Myocyte (in vitro differentiated cells): ENCODE measurements at places on chromosomes 16 and 17.

DNA sequence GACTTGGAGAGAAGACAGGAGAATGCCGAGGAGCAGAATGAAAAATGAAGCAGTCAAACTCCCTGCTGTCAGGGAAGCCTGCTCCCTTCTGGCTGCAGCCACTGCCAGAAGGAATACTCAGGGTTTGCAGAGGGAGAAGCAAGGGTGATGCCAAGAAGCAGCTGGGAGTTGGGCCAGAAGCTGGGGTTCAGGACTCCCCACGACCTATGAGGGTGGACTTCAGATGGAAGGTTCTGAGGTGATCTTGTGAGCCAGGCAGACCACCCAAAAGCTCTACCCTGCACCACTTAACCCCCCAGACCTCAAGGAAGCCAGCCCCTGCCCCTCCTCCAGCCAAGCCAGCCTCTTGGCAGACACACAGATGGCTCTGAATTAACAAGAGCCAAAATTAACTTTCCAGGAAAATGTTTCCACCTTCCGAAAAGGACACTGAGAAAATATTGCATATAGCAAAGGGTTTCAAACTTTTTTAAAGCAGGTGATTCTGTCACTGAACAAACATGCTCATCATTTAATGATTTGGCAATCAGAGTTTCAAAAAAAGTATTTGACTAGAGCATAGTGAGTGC, 126.0 kb upstream of the ERCC4 start:
- peak; percentile 8 for DNase-seq

- no peak for DNase-seq
Measured at GRCh38 chr17:38620551-38621277, 15.0 kb upstream of the SRCIN1 start.

GRCh38 chr16:74297145-74297665, 591 bp downstream of the PSMD7 start:
- peak; percentile 26 for DNase-seq

DNA sequence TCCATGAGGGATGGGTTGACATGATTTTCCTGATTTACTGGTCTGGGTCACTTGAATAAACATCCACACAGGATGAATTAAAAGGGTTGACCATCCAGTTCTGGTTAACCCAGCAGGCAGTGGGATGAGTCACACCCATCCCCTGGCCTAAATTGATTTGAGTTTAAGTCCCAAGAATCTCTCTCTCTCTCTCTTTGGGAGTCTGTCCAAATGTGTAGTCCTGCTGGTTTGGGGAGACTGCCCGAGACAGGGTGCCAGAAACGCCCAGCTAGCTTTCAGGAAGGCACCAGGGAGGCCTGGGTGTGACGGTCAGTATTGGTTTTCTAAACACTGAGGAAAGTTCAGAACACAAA, 38.8 kb downstream of the SCPEP1 start:
- DNase-seq, result peak; percentile 91

- peak; percentile 74 for DNase-seq
Measured at GRCh38 chr17:81821603-81822311, 11.3 kb downstream of the MCRIP1 start.

DNA sequence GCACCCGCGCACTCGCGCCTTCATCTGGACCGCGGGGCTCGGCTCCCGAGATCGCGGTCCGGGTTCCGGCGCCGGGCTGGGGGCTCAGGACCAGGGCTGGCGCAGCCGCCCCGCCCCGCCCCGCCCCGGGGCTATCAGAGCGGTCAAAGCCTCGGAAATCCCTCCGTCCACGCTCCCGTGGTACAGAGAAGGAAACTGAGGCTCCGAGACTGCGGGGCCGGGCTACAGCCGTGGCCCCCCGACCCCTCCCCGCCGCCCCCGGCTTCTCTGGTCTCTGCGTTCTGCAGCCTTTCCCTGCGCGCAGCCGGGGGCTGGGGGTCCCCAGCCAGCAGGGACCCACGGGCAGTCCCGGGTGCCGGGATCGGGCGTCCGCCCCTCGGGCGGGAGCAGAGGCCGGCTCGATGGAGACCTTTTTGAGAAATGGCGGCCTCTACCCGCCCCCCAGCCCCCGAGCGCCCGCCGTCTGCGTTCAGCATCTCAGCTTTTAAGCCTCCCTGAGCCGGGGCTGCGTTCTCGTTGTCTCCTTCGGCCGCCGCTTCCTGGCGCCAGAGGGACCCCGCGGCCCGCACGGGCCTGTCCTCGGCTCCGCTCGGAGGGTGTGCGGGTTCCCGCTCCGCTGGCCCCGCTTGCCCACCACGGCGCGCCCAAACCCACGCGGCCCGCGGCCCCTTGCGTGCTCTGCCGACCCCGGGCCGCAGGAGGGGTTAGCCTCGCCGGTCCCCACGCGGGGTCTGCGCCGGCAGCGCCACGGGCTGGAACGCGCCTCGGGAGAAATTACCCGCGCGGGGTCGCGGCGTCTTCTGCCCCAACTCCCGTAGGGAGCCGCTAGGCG, 1.5 kb upstream of the NPTX1 start:
- DNase-seq, result peak; percentile 55

DNA sequence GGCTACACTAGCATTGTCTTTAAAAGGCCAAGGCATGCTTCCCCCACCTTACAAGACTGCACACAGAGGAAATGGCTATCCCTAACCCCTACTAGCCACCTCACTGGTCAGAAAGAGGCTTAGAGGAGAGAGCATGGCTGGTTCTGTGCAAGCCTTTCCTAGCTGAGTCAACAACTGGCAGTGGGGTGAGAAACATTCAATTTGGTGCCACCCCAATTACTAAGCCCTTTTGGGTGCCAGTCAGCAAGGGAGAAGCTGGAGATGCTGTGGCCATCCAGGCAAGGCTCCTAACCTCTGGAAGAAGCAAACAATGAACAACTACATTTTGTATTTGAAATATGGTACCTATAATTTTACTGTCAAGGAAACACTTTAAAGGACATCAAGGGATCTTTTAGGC, 4.7 kb upstream of the KAT7 start:
- no peak for DNase-seq

- DNase-seq, result no peak
Measured at GRCh38 chr16:47413041-47413440, 47.8 kb downstream of the ITFG1 start.

- no peak for DNase-seq
Measured at GRCh38 chr16:60363566-60363965, 1629.5 kb upstream of the GOT2 start.

DNA sequence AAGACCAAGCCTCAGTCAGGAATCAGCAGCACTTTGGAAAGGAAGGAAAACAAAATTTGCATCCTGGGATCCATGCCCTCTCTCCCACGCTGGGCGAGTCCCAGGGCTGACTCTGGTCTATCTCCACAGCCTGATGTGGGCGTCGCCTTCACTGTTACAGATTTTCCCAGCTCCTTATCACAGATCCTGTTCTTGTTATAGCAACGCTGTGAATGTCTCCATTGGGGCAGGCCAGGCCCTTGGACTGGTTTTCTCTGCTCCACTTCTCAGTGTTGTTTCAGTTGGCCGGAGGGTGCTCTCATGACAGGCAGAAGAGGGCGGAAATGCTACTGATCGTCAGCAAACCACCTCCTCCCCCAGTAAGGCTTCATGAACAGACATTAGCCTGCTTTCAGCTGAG, 127.9 kb upstream of the CDH11 start:
- DNase-seq, result no peak
